Hypothalamus (tissue), 51 donors: ENCODE measurements at places on chromosomes 2 and 18.

DNA sequence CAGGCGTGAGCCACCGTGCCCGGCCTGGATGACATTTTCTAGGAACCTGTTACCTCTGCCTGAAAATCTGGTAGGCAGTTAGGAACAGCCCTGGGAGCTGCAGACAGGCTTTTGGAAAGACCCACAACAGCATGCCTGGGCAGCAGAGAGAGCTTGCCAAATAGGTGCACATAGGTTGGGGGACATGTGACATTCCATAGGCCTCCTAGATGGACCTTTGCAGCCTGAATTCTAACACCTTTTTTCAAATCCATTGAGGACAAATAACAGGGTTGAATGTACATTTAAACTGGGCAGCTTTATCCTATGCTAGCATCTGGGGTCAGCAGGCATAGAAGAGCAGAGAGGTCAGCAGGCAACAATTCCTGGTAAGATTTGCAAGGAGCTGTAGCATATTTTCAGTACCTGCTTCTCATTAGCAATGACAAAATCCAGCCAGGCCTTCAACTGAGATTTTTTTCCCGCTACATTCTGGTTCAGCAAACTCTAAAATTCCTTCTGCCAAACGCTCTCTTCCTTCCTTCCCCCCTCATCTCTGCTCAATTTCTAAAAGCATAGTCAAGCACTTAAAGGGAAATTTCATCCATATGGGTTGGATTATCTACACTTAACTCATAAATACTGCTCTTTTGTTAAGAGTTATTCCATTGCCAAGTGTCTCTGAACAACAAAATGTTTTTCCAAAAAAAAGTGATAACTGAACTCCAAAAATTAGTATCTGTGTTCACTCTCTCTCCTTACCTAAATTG is 75.2 kb downstream of the SOWAHC start:
- no peak for DNase-seq

DNA sequence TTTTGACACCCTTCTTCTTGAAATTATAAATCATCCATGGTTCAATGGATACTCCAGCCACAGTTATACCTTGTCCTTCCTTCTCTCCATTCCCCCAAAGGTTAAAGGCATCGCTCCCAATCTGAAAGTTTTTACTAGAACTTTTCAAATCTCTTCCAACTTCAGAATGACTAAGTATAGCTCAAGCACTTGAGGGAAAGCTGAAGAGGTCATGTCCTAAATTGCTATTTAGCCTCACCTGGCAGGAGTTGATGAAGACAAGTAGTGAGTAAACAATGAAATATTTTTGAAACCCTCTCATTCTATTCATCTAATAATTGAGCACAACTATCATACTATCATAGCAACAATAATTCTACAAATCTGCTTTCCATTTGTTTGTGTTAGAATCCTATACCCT is 167.8 kb downstream of the HNMT start:
- no peak for DNase-seq

DNA sequence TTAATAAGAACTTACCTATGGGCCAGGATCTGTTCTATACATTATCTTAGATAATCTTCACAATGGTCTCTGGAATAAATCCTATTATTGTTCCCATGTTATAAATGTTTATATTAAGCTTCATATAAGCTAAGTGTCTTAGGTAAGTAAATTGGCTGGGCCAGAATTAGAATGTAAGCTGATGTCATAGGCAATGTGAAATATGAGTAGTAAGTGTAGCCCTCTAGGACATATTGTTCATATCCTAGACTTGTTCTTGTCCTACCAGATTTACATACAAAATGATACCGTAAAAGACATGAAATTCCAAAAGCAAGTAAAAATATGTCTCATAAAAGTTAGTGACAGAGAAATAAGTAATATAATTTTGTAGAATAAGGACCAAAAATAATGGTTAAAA is 89.9 kb downstream of the CDH19 start:
- no peak for DNase-seq

DNA sequence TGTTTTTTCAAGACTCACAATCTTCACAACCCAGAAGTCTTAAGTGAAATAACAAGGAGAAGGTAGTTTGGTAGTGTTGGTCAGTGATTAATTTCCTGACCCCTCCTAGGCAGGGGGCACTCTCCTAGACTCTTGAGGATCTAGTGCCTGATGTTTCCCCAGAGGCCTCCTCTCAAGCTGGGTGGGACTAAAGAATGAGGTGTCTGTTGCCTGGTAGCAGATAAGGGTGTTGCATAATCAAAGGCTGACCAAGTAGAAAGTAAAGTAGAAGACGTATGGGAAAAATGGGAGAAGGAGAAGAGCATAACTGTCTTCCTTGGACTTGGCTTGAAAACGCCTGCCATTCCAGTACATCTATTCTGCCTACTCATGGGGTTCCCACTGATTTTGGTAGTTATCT is 37.8 kb downstream of the VIT start:
- no peak for DNase-seq

DNA sequence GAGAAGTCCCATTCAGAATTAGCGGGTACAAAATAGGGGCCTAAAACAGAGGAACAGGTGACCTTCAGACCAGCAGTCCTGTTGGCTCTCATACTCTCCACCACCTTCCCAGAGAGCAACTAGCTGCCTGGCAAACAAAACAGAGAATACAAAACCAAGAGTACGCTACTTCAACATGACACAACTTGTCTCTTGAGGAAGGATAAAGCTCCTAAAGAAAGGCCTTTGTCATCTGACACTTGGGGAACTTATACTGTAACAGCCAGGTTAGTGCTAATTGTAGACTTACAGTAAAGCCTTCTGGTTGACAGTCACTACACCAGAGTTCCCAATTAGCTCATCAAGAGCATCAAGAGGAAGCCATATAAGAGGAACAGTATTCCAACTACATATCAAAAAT is 282.1 kb upstream of the NT5C1B start:
- no peak for DNase-seq

DNA sequence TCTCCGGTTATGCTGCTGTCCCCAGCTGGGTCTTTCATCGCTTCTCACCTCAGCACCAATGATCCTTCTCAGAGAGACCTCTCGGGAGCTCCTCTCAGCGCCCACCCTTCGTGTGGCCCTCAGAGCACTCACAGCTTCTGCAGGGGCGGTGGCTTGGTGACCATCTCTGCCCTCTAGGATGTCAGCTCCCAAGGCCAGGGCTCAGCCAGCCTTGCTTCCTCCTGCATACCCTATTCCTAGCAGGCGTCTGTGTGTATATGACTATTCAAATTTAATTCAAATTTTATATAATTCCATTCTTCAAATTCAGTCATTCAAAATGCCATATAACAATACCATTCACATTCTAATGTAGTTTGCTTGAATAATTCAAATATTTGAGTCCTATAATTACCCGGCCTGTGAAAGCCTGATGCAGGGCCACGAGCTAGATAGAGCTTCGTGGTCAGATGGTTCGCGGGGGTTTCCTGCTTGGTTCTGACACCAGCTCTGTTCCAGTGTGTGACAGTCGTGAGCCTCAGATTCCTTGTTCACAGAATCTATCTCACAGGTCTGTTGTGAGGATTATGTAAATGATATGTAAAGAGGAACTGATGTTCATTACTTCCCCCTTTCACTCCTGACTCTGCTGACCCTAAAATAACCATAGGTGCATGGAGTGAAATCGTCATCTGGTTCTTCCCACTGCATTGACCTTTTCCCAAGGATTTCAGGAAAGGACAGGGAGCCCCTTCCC is 94.0 kb upstream of the CNGA3 start:
- DNase-seq: no peak

- no peak for DNase-seq
These were observed 347.9 kb downstream of the ADCYAP1 start for GRCh38 chr18:1252534-1252933.

DNA sequence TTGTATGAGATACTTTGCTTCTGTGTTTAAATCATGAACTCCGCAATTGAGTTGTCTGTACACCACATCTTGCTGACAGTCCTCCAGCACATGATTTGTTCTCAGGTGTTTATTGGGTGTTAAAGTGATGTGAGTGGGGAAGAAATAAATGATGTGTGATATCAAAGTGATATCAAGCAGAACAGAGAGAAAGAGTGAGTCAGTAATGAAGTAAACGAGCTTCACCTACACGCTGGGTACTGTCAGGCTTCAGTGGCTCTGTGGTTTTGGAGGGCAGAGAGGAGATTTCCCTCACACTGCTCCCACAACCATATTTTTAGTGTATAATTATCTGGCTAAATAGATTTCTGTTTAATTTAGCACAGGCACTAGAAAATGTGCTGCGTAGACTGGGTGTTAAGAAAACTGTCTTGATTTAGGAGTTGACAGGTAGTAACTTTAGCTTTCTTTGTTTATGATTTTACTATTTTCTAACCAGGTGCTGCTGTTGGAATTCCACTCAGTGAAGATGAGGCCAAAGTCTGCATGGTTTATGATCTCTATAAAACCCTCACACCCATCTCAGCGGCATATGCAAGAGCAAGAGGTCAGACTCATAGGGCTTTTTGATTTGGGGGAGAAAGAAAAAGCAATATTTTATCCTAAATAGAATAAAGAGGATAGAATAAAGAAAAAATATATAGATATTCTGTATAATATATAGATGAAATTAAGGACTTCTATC is 21.2 kb downstream of the ATIC start:
- DNase-seq: no peak

- no peak for DNase-seq
These were observed 5.5 kb downstream of the APLF start for GRCh38 chr2:68472796-68473414.

DNA sequence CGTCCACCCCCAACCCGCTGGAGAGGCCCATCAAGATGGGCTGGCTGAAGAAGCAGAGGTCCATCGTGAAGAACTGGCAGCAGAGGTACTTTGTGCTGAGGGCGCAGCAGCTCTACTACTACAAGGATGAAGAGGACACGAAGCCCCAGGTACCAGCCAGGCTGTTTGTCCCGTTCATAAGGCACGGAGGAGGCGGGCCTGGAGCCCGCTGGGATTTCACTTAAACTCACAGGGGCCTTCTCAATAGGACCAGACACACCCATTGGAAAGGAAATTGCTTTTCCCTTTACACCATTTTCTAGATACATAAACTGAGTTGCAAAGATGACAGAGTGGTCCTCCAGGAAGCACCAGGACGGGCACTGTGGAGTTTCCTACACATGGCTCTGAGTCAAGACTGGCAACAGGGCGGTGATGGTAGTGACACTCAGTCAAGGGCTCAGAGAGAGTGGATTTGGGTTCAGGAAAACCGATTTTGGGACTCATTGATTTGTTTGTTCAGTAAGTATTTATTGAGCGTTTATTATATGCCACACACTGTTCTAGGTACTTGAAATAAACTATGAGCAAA is 40.7 kb downstream of the ARHGAP25 start:
- DNase-seq: no peak

- no peak for DNase-seq
These were observed 1.1 kb downstream of the BIN1 start for GRCh38 chr2:127105656-127106456.

DNA sequence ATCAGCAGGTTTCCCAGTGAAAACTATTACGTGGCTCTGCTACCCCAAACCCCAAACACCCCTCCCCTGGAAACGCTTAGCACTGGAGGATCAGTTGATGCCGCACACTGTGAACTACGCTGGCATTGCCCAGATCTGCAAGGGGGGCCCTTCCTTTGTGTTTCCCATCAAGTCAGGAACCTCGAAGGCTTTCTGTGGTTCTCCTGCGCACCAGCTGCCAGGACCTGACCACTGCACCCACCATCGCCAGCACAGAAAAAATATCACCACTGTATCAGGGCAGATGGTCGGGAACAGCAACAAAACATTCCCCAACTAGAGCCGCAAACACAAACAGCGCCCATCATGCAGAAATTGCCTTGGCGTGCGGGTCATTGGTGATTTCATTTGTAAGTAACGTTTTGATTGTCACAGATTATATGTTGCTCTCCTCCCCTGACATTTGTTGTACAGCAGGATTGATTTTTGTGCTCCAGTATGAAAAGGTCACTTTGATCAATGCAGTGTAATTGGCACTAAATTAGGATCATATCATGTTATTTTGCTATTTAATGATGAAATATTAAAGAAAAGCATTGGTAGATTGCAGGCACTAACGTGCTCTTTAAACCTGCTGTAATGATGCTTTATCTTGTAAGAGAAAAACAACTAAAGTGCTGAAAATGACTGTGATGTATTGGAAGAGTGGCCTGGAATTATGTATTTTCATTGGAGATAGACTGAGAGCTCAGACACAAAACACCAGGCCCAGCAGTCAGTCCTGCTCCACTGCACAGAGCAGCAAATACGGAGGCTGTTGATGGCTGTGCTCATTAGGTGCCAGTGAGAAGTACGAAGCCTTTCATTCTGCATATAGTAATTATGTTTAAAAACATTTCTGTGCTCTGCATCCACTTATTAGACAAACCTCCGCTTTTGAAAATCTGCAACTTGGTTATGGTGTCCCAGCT is 833.2 kb upstream of the SALL3 start:
- DNase-seq: no peak

GRCh38 chr18:48729404-48729803 is 190.6 kb downstream of the CTIF start:
- DNase-seq: no peak

- no peak for DNase-seq
These were observed 979.2 kb downstream of the CNTNAP5 start for GRCh38 chr2:125004106-125004800.

DNA sequence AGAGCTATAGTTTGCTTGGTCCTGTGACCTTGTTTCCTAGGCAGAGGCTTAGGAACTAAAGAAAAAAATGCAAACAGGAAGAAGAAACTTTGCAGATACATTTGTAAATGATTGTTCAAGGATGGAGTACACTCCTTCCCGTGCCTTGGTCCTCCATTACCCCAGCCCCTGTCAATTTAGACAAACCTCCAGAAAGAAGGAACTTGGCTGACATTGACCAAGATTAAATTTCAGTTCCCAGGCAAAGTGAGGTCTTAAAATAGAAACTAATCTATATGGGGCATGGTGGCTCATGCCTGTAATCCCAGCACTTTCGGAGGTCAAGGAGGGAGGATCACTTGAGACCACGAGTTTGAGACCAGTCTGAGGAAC is 179.9 kb upstream of the FN1 start:
- DNase-seq: no peak

DNA sequence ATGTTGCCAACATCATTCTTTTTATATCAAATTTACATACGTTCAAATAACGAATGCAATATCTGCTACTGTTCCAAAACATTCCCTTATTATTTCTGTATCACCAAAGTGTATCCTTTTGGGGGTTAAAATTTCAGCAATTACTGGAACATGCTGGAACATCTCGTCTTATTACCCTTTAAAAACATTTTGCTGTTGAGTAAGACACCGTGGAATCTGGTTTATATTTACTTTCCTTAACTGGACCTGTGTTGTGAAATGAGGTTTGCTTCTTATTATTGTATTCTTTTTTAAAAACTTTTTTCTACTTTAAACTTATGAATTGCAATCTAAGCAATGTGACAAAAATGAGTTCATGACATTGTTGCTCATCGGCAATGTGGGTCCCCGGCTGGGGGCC is 87.4 kb upstream of the PTPRM start:
- DNase-seq: no peak

- DNase-seq: no peak
These were observed 30.7 kb upstream of the TMEM247 start for GRCh38 chr2:46448641-46449040.
